ENCODE measurements at places on chromosomes 13 and 19. TPM values are rescaled to one million over a fixed set of nuclear protein-coding genes. Genes with fewer than 3 reads are reported as not detected.

DNA sequence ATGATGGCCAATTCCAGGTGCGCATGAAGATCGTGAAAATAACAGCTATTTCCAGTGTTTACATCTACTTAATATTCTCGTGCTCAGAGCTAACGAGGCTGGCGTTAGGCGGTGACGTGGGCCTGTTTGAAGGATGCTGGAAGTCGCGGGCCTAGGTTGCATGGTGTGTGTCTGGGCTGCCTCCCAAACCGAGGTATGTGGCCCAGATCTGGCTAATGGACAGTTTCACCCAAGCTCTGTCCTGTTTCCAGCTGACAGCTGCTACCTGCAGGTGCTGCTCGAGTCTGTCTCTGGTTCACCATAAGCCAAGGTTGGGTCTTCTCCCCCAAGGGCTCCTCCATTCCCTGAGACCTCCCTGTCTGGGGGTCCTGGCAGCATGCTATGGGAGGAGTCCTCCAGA, 40.5 kb upstream of the KCTD15 start:
- no peak for DNase-seq
- no peaks in the 10 kb centered on the region for H3K36me3 ChIP-seq
- peaks cover 4% of the 10 kb centered on the region for H3K27me3 ChIP-seq
- peaks cover 10% of the 10 kb centered on the region for H3K4me1 ChIP-seq
- no peak overlapping the region for H3K4me3 ChIP-seq
- H3K27ac ChIP-seq, result no peak overlapping the region

DNA sequence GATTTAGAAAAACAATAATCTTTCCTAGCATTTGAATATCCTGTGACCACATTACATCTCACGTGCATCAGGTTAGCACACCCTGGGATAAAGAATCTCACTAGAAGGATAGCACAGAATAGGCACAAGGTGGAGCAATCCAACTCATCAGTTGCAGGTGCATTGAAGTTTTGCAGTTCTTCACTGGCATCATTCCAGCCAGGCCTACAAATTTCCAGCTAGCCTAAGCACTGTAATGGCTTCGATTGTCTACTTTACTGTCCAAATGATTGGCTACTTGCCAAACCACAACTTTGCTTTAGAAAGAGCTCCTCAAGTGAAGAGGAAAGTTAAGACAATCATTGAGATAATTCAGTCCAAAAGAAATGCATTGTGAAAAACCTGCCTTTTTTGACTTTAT, 89.5 kb downstream of the SPRY2 start:
- no peak overlapping the region for H3K27ac ChIP-seq
- no peak overlapping the region for H3K4me3 ChIP-seq
- no peaks in the 10 kb centered on the region for H3K27me3 ChIP-seq

- peaks cover 35% of the 10 kb centered on the region for H3K4me1 ChIP-seq
- peaks cover 25% of the 10 kb centered on the region for H3K36me3 ChIP-seq
- H3K4me3 ChIP-seq, result no peak overlapping the region
- peak; percentile 71 for DNase-seq
Measured at GRCh38 chr19:55486971-55487923, 989 bp upstream of the SSC5D start.

DNA sequence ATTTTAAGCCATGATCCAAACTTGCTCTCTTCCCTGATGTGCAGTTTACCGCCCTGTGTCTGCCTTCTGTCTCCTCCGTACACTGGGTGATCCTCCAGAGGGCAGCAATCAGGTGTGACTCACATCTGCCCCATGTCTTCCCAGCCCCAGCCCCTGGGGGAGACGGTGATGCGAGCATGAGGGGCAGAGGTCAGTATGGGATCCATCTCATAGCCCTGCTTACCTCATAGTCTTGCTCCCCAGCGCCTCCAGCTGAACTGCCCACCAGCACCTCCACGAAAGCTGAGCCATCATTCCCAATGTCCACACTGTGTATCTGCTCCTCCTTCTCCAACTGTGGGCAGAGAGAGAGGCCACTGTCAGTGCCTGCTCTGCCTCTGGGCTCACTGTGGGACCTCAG, 14.6 kb downstream of the XRCC1 start:
- peaks cover 62% of the 10 kb centered on the region for H3K36me3 ChIP-seq
- no peak overlapping the region for H3K27ac ChIP-seq
- H3K27me3 ChIP-seq, result no peaks in the 10 kb centered on the region
- peak; percentile 28 for DNase-seq
- H3K4me3 ChIP-seq, result no peak overlapping the region

DNA sequence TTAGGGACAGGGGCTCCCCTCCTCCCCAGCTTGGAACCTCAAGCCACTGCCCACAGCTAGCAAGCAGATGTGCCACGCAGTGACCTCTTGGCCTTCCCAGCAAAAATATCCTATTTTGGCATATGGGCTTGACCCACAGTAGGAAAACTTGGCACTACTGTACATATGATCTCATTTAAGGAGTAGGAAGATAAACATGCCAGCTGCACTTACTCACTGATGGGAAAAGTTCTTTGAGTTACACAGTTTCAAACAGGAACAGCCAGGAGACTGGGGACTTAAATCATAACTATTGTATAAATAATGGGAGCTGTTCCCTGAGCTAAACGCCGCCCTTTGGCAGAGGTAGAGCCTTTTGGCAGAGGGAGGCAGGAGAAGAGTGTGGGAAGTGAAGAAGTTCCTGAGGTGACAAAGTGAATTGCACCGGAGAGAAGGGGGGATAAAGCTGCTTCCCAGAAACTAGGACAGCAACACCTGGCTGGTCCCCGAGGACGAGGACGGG, 6.1 kb downstream of the SACS start:
- DNase-seq, result peak; percentile 53
- peaks cover 19% of the 10 kb centered on the region for H3K4me1 ChIP-seq
- H3K27me3 ChIP-seq, result no peaks in the 10 kb centered on the region
- no peak overlapping the region for H3K4me3 ChIP-seq
- peak overlapping the region; percentile 24 for H3K27ac ChIP-seq

DNA sequence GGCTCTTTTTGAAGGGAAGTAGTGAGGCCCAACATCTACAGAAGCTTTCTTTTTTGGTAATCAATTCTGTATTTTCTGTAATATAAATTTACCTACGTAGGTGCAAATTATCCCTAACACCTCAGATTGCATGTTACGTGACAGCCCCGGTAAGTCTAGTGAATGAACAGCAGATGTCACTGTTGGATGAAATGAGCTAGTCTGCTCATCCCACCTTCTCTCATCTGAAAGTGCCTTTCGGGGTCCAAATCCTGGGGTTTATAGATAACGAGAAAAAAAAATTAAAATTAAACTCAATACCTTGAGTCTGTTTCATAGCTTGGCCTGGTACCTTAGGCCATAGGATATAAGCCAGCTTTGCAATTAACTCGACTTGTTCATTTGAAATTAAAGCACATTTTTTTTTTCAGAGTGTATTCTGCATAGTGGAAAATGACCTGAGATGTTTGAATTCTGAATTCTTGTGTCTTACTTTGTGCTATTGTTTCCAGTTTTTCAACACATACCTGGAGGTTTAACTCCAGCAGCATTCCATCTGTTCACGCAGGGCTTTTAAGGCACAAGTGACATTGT, 548.2 kb downstream of the GPC5 start:
- no peak overlapping the region for H3K4me3 ChIP-seq
- H3K27ac ChIP-seq, result no peak overlapping the region

DNA sequence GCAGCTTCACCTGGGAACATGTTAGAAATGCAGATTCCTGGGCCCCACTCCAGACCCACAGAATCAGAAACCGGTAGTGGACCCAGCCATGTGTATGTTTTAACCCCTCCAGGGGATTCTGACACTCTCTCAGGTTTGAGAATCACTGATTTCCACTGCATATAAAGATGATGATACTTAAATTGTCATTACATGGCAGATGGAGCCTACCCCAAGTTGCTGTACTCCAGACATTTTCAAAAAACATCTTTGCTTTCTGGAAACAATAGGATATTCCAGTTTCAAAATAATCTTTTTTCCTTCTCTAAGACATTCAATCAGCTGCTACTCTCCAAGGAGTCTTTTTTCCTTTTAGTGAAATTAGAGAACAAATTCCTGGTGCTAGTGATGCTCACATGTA, 48.6 kb upstream of the RGCC start:
- no peak overlapping the region for H3K4me3 ChIP-seq
- no peaks in the 10 kb centered on the region for H3K36me3 ChIP-seq
- no peak overlapping the region for H3K27ac ChIP-seq
- DNase-seq, result no peak

DNA sequence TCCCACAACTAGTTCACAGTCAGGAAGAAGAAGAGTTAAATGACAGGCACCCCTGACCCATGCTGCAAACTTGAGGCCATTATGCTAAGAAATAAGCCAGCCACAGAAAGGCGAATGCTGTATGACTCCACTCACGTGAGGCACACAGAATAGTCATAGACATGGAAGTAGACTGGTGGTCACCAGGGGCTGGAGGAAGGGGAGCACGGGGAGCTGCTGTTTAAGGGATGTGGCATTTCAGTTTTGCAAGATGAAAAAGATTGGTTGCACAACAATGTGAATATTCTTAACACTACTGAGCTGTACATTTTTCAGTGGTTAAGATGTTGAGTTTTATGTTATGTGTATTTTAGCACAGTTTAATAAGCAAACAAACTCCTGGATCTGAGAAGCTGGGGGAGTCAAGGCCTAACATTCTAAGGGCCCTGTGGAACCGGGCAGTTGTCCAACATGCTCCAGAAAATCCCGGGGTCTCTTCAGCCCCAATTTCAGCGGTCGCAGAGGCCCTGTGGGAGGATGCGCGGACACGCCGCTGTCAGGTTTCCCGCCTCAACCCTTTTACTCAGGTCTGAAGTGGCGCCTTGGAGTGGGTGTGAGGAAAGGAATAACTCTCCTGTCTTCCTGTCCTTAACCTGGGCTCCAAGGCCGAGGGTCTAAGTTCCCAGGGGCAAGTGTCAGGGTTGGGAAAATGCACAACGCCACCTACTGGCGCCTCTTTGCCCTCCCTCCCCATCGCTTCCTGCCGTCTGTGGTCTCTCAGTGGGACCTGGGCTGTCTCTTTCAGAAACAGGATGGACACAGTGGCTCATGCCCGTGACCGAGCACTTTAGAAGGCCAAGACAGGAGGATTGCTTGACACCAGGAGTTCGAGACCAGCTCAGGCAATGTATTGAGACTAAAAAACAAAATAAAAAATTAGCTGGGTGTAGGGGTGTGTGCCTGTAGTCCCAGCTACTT, 4.4 kb upstream of the TMEM272 start:
- H3K36me3 ChIP-seq, result no peaks in the 10 kb centered on the region
- DNase-seq, result peak; percentile 68
- H3K4me1 ChIP-seq, result peaks cover 54% of the 10 kb centered on the region
- peak overlapping the region; percentile 69 for H3K27ac ChIP-seq
- H3K27me3 ChIP-seq, result no peaks in the 10 kb centered on the region

GRCh38 chr19:53965091-53965490, 2.4 kb downstream of the CACNG8 start:
- H3K4me1 ChIP-seq, result no peaks in the 10 kb centered on the region
- peaks cover 32% of the 10 kb centered on the region for H3K27me3 ChIP-seq
- DNase-seq, result no peak
- no peaks in the 10 kb centered on the region for H3K36me3 ChIP-seq
- no peak overlapping the region for H3K27ac ChIP-seq
- no peak overlapping the region for H3K4me3 ChIP-seq

ATP1A3 gene
- not detected for total RNA-seq
